Coronary artery (tissue), 2 donors: ENCODE measurements at places on chromosomes 6 and 20.

GRCh38 chr6:117498159-117498558, 15.7 kb downstream of the DCBLD1 start:
- DNase-seq = no peak

- DNase-seq = no peak
Measured at GRCh38 chr20:37928996-37929682, 26.2 kb downstream of the VSTM2L start.

GRCh38 chr6:167401525-167402194, 76.8 kb downstream of the TTLL2 start:
- peak; percentile 43 for DNase-seq

- DNase-seq = no peak
Measured at GRCh38 chr6:40999569-40999968, 39.5 kb downstream of the UNC5CL start.

GRCh38 chr20:22216984-22217383, 367.4 kb downstream of the FOXA2 start:
- DNase-seq = no peak

DNA sequence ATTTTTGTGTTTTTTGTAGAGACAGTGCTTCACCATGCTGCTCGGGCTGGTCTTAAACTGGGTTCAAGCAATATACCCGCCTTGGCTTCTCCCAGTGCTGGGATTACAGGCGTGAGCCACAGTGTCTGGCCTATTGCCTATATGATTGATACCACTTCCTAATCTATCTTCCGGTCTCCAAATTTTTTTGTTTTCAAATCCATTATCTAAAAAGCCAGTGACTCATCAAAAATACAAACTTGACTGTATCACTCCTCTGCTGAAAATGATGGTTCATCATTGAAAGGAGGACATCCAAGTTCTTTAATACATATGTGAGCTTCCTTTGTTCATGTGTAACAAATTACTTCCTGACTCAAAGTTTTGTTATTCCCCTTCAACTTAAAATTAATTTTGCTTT, 35.5 kb downstream of the FAM8A1 start:
- no peak for DNase-seq

GRCh38 chr20:57872816-57873409, 163.1 kb upstream of the PMEPA1 start:
- no peak for DNase-seq

- DNase-seq = no peak
Measured at GRCh38 chr6:32459781-32460424, 20.2 kb downstream of the HLA-DRA start.

DNA sequence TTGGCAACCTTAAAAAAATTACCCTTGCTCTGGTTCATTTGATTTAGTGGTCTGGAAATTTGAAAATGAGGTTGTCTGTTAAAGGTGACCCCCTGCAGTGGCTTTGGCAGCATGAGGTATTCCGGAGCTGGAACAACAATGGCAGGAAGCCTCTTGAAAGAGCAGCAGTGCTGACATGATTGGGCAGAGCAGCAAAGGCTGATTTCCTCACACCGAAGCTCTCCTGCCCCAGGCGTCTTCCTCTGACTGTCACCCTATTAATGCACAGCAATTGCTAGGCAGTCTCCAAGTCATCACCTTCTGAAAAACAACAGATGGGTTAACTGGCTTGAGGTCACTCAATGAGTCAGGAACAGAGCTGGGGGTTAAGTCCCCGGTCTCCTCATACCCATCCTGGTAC, 241.8 kb upstream of the MMS22L start:
- no peak for DNase-seq
